DMS153 (cell line): ENCODE measurements at places on chromosomes 16 and 17.

GRCh38 chr16:81610936-81611335 is 166.3 kb downstream of the CMIP start:
- DNase-seq: no peak

- no peak for DNase-seq
These were observed at the start of gene IGF2BP1 for GRCh38 chr17:48997103-48997826. Gene IGF2BP1 (plus strand): TSS chr17:48997385. CDS start chr17:48997746, 361 bp downstream.

DNA sequence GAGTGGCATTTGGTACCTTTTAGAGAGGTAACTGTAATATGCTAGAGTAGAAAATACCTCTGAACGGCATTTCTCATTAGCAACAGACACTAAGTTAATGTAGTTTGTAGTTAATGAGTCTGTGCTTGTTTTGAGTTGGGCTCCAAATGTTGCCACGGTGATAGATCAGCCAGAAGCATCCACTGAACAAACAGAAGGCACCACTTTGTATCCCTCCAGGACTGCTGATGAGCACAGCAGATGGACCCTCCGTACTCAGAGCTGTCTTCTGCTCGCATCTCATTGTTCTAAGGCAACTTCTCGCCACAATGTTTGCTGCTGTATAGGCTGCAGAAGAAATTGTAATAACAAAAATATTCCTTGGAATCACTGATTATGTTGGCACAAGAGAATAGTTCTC is 56.1 kb downstream of the TNRC6C start:
- DNase-seq: no peak

DNA sequence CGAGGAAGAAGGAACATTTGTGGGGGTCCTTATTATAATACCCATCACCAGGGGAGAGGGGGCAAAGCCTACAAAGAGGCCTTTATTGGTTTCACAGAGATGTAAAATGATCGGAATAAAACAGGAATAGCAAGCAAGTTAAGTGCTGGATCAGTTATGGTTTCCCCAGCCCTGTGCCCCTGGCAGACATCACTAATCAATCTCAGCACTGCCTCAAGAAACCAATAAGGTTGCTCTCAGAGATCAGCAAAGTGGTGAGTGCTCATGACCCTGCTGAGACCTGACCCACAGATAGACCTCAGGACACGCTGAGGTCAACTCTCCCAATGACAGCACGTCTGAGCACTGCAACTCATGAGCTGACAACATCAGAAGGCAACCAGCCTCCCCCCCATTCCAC is 66.3 kb downstream of the ZNF423 start:
- DNase-seq: no peak

DNA sequence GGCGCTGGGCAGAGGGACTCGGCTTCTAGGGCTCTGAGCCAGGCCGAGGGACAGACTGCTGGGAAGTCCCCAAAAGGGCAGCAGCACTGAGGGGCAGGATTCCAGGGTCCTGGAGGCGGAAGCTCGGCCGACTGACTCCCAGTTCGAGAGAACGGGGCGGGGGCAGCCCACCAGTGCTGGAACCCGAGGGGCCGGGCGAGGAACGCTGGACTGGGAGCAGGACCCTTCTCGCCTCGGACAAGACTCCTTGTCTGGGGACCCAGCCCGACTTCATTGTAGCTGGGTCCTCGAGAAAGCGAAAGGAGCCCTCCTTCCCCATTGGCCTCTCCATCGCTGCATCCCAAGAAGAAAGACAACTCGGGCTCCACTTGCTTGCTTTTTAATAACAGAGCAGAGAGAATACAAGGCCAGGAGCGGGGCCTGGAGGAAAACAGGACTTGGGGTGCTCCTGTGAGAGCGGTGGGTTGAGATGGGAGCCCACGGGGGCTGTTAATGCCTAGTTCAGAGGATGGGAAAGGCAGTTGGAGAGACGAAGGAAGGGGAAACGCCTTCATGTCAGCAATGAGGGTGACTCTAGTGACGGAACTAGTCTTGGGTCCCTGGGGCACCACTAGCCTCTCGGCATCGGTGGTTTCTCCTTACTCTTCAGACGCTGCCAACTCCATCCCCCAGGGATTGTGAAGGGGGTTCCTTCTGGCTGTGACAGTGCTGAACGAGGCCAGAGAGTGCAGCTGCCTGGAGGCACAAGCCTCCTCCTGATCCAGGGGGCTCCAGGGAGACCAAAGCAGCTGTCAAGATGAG is 492 bp upstream of the CAMTA2 start:
- no peak for DNase-seq

GRCh38 chr16:65068151-65068740 is 53.6 kb downstream of the CDH11 start:
- no peak for DNase-seq

DNA sequence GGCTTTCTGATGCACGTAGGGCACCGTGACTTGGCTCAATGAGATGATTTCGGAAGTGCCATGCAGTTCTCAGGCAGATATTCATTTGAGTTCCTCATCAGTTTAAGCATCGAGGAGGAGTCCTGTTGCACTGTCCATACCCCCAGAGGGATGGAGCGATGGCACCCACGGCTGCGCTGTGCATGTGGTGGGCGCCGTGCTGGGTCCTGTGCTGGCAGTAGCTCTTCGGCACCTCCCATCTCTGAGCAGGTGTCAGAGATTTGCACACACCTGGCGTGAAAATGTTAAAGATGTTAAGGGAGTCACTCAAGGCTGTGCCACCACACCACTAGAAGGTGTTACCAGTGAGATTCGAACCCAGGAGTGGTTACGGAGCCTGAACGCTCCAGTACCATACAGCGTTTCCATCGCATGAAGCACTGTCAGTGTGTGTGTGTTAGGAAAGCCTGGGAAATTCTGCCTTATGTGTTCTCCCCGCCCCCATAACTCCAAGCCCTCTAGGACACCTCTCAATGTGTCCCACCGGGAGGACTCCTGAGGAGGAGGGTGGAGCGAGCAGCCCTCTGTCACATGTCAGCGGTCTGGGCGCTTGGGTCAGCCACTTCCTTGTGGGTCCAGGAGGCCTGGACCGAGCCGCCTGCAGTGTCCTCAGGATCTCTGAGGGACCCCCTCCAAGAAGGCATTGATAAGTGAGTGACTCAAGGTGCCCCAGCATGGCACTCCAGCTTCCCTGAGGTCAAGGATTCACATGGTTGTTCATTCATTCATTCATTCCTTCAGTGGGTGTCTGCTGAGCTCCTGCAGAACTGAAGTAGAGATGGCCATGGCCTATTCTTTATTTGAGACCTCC is 3.8 kb downstream of the MRC2 start:
- DNase-seq: no peak

DNA sequence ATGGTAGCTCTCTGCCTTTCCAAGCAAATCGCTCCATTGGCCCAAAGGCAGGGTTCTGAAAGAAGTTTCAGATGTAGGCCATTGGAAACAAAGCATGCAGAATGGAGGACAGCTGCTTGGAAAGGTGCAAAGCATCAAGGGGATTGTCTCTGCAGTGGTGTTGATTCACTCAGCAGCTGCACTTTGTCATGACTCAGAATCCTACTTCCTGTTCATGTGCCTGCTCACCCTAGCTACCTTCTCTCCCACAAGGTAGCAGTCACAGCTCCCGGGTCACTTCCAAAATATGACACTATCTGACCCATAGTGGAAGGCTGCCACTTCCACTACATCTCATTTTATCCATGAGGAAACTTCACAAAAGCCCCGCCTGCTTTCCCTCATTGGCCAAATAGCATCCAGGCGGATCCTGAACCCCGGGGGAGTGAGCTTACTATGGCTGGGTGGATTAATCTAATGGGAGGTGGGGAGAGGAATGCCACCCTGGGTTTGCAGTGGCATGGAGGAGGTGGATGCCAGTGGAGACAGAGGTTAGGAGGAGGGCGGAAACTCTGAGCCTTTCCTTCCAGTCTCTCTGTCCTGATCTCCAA is 74.7 kb upstream of the NKD1 start:
- DNase-seq: peak; percentile 16

GRCh38 chr16:27430512-27430911 is 28.5 kb downstream of the IL21R start:
- no peak for DNase-seq

DNA sequence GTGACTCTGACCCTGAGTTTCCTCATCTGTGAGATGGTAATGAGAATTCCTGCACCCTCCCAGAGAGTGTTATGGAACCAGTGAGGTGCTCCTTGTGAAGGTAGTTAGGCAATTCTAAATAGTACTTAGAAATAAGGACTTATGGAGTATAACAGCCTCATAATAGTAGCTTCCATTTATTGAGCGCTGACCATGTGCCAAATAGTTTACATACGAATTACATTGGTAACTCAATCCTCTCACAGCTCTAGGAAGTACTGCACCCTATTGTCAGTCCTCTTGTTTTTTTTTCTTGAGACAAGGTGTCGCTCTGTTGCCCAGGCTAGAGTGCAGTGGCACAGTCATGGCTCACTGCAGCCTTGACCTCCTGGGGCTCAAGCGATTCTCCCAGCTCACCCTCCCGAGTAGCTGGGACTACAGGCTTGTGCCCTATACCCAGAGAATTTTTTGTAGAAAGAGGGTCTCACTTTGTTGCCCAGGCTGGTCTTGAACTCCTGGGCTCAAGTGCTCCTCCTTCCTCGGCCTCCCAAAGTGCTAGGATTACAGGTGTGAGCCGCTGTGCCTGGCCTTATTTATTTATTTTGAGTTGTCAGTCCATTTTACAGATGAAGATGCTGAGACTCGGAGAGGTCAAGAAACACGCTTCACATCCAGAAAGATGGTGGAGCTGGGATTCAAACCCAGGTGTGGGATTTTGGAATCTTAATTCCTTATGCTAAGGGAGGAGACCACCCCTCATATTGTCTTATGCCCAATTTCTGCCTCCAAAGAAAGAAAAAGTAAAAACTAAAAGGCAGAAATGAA is 2.9 kb downstream of the TNS4 start:
- DNase-seq: peak; percentile 51

- DNase-seq: no peak
These were observed 31.1 kb downstream of the C16orf82 start for GRCh38 chr16:27097800-27098230.

- no peak for DNase-seq
These were observed 31.3 kb upstream of the RASL10B start for GRCh38 chr17:35700150-35700549.

DNA sequence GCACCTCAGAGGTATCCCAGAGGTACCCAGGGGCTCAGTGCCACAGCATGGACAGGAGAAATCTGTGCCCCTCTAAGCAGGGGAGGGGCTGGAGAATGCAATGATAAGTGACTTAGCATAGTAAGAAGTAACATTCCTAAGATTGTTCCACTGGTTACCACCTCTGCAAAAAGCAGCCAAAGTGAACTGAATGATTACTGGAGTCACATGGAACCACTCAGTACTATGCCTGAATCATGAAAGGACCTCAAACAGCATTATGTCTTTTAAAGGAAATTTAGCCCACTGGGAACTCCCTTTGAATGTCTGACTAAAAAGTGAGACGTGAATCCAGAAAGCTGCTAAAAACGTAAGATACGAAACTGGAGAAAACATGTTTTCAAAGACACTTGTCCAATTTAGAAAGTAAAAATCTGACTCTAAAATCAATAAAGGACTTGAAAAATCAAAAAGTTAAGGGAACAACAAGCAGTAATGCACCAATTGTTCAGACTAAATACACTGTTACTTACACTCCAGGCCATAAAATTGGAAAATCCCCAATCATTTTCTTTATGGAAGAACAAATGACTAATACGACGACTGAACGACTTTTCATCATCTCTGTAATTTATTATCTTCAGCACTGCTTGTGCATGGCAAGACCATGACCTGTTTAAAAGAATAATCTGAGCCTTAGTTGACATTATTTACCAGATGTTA is 38.6 kb downstream of the LITAFD start:
- DNase-seq: no peak

DNA sequence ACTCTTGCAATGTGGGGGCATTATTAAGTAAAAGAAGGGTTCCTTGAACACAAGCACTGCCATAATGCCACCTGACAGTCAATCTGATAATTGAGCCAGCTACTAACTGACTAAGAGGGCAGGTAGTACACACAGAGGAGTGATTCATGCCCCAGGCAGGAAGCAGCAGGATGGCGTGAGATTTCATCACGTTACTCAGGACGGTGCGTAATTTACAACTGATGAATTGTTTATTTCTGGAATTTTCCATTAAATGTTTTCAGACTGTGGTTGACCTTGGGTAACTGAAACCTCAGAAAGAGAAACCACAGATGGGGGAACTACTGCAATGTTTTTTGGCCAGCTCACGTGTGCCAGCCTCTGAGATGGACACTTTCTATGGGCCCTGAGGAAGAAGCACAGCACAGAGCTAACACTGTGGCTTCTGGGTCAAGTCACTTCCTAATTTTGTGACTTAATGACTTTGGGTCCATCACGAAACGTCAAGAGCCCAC is 46.7 kb downstream of the C17orf67 start:
- DNase-seq: no peak

GRCh38 chr17:9531034-9531433 is 44.6 kb downstream of the STX8 start:
- no peak for DNase-seq

DNA sequence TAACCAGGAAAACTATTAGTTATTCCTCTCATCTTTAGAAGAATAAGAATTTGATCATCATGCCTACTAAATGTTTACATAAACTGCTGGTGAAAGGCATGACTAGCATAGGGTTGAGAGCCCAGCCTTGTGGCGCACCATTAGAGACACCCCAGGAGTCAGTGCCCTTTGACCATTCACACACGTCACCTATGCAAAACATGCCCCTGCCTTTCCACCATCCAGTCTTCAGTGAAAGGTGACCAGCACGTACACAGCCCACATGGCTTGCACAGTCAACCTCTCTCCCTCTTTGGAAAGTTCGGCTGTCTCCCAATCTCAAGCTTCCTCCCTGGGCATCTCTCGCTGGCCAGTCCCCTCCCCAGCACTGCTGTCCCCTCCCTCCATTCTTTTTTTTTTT is 150.3 kb downstream of the ENGASE start:
- DNase-seq: no peak

DNA sequence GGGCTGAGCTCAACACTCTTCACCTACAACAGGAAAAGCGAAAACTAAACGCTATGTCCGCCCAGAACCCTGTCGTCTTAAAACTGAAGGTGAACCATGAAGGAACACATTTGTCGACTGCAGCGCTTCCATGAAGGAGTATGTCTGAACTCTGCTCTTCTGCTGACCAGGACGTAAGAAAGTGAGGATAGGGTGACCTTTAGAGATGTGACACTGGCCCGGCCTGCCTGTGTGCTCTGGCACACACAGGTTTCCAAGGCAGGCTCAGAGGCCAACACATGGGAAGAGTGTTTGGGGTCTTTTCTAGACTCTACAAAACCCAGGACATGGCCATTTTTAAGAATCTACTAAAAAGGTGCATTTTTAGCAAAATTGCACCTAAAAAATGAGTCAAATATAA is 21.1 kb downstream of the MARF1 start:
- DNase-seq: no peak
